GM12878 (cell line): ENCODE measurements at places on chromosomes 7 and 10.
A peak's percentile ranks its signal among the peaks of the same experiment; 100 is the strongest.

GRCh38 chr10:109966961-109967738 lies 40.6 kb upstream of the ADD3 start:
- H3K36me3 ChIP-seq, result no peaks in the 10 kb centered on the region
- no peaks in the 10 kb centered on the region; the same call in none of the 2 replicates for H3K27me3 ChIP-seq
- H3K27ac ChIP-seq, result no peak overlapping the region
- no peak overlapping the region for H3K4me3 ChIP-seq

GRCh38 chr7:66202441-66202840 lies 2.7 kb upstream of the TPST1 start:
- no peaks in the 10 kb centered on the region for H3K27me3 ChIP-seq

DNA sequence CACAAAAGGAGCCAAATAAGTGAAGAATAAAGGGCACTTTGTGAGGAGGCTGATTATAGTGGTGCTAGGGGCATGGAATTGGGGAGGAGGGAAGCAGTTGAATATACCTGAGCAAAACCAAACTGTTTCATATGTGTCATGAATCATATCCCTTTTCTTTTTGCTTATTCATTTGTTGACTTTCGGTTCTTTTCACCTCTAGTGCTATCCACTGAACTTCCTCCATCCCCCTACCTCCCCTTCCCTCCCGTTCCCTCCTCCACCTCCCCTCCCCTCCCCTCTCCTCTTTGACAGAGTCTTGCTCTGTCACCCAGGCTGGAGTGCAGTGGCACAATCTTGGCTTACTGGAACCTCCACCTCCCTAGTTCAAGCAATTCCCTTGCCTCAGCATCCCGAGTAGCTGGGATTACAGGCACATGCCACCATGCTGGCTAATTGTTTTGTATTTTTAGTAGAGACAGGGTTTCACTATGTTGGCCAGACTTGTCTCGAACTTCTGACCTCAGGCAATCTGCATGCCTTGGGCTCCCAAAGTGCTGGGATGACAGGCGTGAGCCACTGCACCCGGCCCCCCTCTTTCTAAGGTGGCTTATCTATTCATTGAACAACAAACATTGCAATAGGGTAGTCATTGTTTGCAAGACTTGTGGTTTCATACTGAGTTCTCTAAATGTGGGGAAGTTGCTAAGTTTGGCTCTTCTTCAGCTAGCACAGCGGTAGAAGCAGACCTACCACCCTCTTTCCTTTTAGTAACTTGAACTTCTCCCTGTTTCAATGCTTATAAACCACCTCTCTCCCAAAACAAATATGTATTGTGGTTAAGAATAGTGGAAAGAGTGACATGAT lies 150.4 kb upstream of the PRPS1L1 start:
- no peaks in the 10 kb centered on the region for H3K36me3 ChIP-seq
- peaks cover 14% of the 10 kb centered on the region for H3K4me1 ChIP-seq
- no peaks in the 10 kb centered on the region; the same call in 1 of the 2 replicates for H3K27me3 ChIP-seq
- H3K4me3 ChIP-seq, result peak overlapping the region; percentile 39; the same call in 1 of the 2 replicates

GRCh38 chr7:66790196-66790595 lies 49.7 kb downstream of the RABGEF1 start:
- no peak overlapping the region for H3K27ac ChIP-seq
- no peaks in the 10 kb centered on the region for H3K27me3 ChIP-seq
- H3K4me1 ChIP-seq, result no peaks in the 10 kb centered on the region
- no peak for DNase-seq

- DNase-seq, result no peak
- H3K27me3 ChIP-seq, result no peaks in the 10 kb centered on the region
- H3K4me1 ChIP-seq, result peaks cover 32% of the 10 kb centered on the region
- H3K36me3 ChIP-seq, result no peaks in the 10 kb centered on the region
- H3K4me3 ChIP-seq, result peak overlapping the region; percentile 98
- peak overlapping the region; percentile 93 for H3K27ac ChIP-seq
These were observed 1.4 kb downstream of the VOPP1 start for GRCh38 chr7:55570939-55571338.

DNA sequence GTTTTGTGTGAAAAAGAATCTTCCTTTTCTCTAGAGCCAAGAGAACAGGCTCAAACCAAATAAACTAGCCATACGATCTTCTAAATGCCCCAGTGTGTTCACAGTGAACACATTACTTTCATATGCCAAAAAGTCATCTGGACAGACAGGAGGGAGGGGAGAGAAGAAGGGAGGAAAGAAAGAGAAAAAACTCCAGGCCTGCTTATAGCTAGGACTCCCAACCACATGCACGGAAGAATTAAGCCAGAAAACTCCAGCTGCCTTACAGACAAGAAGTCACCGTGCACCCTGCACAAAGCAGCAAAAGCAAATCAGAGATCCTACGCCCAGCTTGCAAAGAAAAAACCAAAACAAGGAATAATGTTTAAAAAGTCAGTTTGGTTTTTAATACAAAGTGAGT lies 34.3 kb downstream of the SNX8 start:
- no peak for DNase-seq
- peaks cover 7% of the 10 kb centered on the region; the same call in 1 of the 2 replicates for H3K36me3 ChIP-seq
- no peak overlapping the region for H3K4me3 ChIP-seq
- no peaks in the 10 kb centered on the region for H3K4me1 ChIP-seq
- no peak overlapping the region for H3K27ac ChIP-seq
- H3K27me3 ChIP-seq, result no peaks in the 10 kb centered on the region

DNA sequence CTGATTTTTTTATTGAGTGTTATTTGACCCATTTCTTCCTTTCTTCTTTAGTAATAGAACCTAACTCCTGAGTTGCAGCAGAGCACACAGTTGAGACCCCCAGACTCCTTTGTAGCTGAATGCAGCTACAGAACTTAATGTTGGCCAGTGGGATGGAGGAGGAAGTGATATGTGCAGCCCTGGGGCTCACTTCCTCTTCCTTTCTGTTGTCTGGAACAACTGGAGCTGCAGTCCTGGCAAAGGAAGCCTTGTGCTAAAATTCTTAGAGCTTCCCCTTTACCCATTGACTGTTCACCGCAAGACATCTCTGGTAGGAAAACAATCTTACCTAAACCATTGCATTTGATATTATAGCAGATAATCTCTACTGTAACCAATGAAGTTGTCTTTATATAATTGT lies 86.6 kb downstream of the ITGB8 start:
- H3K4me3 ChIP-seq, result no peak overlapping the region
- no peaks in the 10 kb centered on the region for H3K36me3 ChIP-seq
- no peaks in the 10 kb centered on the region for H3K4me1 ChIP-seq

DNA sequence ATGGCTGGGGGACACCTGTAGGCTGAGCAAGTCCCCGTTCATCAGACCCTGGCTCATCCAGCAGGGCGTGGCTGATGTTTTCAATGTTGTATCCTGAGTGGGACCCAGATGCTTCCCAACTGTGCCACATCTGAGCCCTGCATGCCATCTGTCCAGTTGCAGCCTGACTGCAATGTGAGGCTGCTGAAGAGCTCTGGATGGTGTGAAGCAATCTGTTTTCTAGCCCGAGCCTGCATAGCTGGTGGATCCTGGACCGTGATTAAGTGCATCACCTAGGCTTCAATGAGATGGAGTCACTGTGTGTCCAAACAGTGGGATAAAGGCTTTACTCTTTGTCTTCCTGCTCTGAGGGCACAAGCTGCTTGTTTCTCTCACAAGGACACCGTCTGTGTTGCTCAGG lies 99.8 kb downstream of the TCF7L2 start:
- H3K27me3 ChIP-seq, result no peaks in the 10 kb centered on the region; the same call in 1 of the 2 replicates
- no peaks in the 10 kb centered on the region for H3K4me1 ChIP-seq
- H3K36me3 ChIP-seq, result no peaks in the 10 kb centered on the region

- no peak overlapping the region for H3K27ac ChIP-seq
- no peak for DNase-seq
- no peak overlapping the region for H3K4me3 ChIP-seq
- H3K27me3 ChIP-seq, result no peaks in the 10 kb centered on the region
- no peaks in the 10 kb centered on the region for H3K4me1 ChIP-seq
These were observed 44.7 kb downstream of the MYO3A start for GRCh38 chr10:25978771-25979170.
